ENCODE measurements at places on chromosomes 5 and 9.

- no peak for DNase-seq
Measured at GRCh38 chr5:89005990-89006389, 123.0 kb upstream of the MEF2C start.

DNA sequence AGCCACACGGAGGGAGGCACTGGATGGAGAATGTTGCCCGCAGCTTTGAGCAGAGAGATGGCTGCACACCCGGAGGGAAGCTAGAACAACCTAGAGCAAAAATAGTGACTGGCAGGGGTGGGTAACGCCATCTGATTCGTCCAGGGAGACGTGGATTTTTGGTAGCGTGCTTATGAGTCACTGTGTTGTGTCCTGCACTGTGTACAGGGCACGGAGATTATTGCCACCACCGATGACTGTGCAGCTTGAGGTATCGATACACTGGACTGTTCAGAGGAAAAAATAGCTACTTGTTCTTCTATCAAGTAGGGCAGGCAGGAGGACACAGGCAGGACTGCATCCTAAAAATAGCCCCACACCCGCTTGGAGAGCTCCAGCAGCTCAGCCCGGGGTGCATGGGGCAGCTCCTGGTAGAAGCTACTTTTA, 6.0 kb downstream of the UBE2QL1 start:
- DNase-seq: no peak

DNA sequence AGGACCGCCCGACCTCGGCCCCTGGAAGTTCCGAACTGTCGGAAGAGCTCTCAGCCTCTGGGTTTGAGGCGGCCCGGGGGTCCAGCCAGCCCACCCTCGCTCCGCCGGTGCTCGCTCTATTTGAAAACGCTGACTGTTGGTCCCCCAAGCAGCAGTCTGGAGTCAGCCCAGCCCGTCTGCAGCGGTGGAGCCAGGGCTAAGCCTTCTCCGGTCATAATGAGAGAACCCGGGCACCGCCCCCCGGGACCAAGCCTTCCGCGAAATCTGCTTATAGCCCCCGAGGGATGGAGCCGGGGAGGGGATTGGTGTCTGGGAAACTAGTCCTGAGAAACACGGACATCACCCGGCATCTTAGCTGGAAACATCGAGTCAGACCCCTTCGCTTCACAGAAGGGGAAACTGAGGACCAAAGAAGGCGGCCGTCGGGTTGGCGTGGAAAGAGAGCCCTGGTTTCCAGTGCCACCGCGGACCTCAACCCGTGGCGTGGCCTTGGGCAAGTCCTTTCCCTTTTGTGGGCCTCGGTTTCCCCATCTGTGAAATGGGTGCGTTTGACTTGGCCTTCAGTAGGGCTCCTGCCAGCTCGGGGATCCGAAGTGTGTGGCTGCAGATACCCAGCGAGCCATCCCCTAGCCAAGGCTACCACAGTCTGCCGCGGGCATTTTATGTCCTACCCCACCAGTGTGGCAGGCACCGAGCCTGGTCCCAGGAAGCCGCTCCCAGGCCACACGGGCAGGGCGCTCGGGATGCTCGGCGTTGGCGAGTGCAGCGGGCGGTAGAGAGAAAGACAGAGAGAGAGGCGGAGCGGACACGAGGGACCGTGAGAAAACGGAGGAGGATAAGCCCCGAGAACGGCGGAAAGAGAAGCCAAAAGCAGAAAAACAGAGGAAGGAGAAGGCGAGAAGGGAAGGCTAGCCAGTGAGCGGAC, 857 bp downstream of the ADAM19 start:
- DNase-seq: peak; percentile 50

GRCh38 chr5:140023611-140024191, 19.4 kb downstream of the NRG2 start:
- no peak for DNase-seq

- DNase-seq: peak; percentile 1
Measured at GRCh38 chr9:11312966-11313365, 700.2 kb upstream of the PTPRD start.

DNA sequence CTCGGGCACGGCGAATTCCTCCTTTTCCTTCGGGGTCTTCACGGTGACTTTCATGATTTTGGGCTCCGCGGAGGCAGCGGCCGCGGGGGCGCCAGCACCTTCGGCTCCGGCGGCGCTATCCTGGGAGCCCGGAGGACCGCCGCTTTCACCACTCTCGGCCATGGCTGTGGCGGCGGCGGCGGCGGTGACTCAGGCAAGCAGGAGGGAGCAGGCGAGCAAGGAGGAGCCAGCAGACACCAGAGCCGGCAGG, 315 bp downstream of the UBQLN1 start:
- DNase-seq: peak; percentile 79

GRCh38 chr5:51968756-51969155, 585.5 kb downstream of the ISL1 start:
- DNase-seq: no peak

DNA sequence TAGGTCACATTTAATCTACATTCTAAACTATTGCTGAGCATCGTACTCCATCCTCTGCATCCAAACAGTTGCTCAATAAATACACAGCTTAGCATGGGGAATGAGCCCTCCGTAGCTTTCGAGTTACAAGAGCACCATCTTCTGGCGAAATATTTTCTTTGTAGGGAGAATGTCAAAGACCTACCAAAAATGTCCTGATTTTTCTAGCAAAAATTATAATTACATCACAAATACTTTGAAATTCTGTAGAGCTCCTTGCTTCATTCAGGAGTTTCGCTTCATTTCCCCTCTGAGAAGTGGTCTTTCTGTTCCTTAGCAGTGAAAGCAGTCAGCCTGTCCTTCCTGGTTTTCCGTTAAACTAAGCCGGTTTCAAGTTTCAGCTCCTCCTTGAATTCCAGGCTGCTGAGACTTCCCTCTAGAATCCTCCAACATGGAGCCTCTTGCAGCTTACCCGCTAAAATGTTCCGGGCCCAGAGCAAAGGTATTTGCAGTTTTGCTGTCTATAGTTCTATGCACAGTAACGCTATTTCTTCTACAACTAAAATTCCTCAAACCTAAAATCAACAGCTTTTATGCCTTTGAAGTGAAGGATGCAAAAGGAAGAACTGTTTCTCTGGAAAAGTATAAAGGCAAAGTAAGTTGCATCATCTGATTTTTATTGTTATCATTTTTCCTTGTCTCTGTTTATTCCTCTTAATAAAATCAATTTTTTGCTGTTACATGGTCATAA, at the start of gene GPX8:
Gene GPX8 (plus strand): TSS at position 409 of the 730 bp plus-strand sequence. CDS start 22 bp downstream, at position 431.
- DNase-seq: peak; percentile 92

DNA sequence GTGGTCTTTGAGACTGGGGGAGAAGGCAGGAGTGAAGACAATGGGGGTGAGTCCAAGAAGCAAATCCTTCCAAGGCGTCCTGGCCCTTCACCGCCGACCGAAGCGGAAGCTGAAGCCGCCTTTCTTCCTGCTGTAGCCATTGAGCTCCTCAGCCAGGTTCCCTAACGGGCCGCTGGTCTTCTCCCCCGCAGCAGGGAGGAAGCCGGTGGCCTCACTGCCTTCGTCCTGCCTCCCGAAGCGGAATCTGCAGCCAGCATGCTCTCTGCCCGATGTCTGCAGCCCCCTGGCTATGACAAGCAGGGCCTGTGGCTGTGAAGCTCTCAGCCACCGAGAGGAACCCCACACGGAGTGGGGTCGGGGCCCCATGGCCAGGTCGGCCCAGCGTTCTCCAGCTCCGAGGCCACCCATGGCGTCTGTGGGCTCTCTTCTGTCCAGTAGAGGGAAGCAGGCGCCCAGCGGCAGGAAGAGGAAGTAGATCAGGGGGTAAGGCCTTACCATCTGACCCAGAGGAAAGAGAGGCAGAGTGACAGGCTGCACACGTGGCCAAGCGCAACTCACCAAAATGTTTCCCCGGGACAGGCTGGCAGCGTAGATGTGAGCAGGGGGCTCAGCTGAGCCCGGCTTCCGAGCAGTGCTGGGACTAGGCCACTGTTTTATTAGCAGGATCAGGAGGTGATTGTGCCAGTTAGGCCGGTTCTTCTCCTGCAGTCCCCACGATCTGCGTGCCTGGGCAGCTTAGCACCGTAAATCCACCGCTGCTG, 3.1 kb downstream of the QRFP start:
- DNase-seq: no peak

DNA sequence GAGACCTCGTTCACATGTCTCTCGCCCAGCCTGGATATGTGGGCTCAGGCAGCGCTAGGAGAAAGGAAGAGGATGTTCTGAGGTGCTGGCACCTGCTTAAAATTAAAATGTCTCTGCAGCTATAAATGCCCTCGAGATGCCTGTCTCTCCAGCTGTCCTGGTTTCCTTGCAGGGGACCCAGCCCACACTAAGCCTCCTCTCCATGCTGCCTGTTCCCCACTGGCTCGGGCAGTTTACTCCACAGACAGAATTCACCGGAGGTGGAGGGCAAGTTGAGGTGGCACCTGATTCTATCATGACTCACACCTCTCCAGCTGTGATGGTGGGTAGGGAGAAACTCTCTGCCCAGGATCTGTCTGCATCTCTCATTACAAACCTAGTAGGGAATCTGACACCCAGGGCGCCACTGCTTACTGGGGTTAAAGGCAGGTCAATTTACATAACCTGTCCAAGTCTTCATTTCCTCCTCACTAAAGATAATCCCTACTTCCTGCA, 420.9 kb downstream of the SPOCK1 start:
- DNase-seq: no peak

- DNase-seq: no peak
Measured at GRCh38 chr9:126700296-126700695, 86.6 kb downstream of the LMX1B start.
